ENCODE measurements at places on chromosomes 12 and 14.

DNA sequence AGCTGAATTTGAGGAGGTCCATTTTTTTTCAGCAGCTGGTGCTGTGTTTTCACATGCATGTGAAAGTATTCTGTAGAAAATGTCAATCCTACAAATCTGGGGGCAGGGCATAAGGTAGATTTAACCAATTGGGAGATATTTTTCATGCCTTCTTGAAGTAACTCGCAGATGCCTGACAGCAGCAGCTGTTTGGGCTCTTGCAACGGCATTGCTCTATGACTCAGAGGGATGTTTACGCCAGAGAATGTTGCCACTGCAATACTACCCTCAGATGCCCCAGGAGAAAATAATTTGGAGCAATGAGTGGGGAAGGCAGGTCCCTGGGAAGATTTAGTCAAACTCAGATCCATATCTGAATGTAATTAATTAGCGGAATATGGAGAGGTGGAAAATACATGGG lies 42.5 kb upstream of the MYBPC1 start:
- DNase-seq = no peak

DNA sequence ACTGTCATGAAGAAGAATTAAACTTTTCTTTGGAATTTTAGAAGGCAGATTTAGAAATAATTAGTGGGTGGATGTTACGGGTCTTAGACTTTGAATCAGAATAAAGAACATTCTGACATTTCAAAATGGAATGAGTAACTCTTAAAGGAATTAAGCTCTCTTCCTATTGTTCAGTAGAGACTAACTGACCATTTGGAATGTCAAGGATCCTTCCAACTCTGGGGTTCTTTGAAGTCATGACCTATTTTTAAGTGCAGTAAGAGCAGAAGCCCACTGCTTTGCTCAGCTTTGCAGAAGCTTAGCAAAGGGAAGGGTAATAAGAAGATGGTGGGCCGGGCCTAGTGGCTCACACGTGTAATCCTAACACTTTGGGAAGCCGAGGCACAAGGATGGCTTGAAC lies 4.0 kb downstream of the CHURC1 start:
- no peak for DNase-seq

GRCh38 chr14:94298130-94298529 lies 5.1 kb upstream of the SERPINA10 start:
- DNase-seq = no peak

DNA sequence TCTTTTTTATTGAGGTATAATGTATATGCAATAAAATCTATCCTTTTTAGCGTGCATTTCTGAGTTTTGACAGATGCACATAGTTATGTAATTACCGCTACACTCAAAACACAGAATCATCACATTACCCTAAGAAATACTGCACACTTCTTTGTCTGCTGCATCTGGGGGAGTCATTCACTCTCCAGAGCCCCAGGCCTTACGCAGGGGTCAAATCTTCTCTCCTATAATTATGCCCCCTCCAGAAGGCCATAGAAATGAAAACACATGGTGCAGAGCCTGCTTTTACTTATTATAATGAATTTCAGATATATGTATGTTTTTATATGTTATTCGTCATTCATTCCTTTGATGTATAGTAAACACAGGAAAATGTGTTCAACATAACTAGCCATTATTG lies 296.5 kb upstream of the TMEM132C start:
- DNase-seq = no peak

DNA sequence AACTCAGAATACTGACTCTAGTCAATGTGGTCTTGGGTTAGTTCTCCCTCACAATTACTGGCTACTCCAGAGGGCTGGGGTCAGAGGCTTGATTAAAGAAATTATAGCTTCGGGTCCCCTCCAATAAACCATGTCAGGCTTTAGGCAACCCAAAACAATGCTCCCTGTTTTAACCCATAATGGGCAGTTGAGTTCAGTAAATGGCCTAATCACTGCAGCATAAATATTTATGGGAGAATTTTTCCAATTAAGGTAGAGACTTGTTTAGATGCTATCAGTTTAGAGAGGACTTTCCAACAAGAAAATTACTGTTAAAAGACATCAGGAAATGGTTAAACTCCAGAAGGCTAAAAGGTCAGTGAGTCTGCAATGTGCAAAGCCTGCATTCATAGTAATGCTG lies 389.2 kb upstream of the PRICKLE1 start:
- DNase-seq = no peak

DNA sequence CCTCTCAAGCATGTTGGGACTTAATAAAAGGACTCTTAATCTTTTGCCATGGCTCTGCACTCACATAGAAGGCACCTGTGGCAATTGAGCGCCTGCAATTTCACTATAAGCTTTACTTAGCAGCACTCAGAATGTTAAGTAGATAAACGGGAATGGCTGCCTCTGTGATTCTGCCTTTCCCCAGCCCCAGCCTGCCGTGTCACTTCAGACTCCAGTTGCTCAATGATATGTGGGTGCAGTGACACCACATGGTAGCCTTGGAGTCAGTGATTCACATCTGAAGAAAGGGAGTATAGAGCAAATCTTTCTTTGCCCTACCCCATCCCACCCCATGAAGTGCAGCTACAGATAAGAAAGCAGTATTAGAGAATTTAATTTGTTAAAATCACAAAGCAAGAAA lies 96.1 kb downstream of the ZFC3H1 start:
- no peak for DNase-seq

DNA sequence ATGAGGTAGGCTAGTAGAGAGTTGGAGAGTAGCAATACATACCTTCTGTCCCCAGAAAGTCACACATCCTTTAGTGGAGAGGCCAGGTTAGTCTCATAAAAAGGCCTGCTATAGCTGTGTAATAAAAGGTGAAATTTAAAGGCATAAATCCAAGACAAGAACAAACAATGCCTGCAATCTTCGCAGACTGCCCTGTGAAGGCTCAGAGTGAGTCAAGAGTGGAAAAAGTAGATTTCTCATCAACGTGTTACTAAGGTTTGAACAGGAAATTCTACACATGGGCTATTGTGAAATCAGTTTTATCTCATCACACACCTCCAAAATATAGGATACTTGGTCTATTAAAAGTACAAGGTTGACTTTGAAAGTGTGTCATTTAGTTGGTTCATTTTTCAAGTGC lies at the start of gene KLRC1:
Gene KLRC1, minus strand, starts transcription at position 222 of the 400 bp plus-strand sequence. CDS start 2,221 bp downstream, outside the sequence.
- DNase-seq = no peak

Measured in RWPE2 (cell line).